A673 (cell line): ENCODE measurements at places on chromosomes 5 and 9. TPM values are rescaled to one million over a fixed set of nuclear protein-coding genes. Genes with fewer than 3 reads are reported as not detected.

The C9orf85 gene
- 9.4 and 9.8 TPM in 2 replicates for total RNA-seq

The HK3 gene
- total RNA-seq: 0.15 and 0.84 TPM in 2 replicates

The PKD2L2 gene
- total RNA-seq: not detected in 2 replicates

The PRDM12 gene
- not detected in 2 replicates for total RNA-seq

GRCh38 chr5:180334751-180335613 is 18.2 kb downstream of the GFPT2 start:
- no peak for DNase-seq

DNA sequence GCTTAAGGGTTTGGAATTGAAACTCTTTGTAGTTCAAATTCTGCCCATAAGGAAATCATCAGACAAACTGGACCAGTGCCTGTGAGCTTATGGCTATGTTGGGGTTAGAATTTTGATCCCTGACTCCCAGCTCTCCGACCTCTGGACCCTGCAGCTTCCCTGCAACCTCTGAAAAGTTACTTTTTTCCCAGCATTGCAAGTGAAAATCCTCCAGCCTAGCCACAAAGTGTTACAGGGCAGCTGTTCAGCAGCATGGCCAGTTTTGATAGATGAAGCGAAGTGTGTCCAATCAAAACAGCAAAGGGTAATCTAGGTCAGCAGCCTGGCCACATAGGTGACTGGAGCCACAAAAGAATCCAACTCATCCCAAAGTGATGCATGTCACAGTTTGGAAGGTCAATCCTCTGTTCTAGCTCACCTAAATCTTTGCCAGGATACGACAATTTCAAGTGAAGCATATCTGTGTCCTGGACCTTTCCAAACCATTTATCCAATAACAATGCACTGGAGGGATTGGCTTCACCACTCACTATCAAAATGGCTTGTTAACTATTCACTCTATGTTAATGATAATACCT is 4.7 kb upstream of the CPEB4 start:
- DNase-seq: no peak

GRCh38 chr9:37593883-37594448 is 1.6 kb upstream of the TOMM5 start:
- DNase-seq: no peak

- no peak for DNase-seq
These were observed 33.9 kb downstream of the PTTG1 start for GRCh38 chr5:160455600-160455999.

GRCh38 chr5:115685490-115685889 is 59.7 kb upstream of the TMED7 start:
- DNase-seq: no peak
